ENCODE measurements at places on chromosomes 6 and 20.
A peak's percentile ranks its signal among the peaks of the same experiment; 100 is the strongest.

- peaks cover 3% of the 10 kb centered on the region for H3K4me1 ChIP-seq
- peaks cover 4% of the 10 kb centered on the region for H3K27me3 ChIP-seq
- no peaks in the 10 kb centered on the region for H3K36me3 ChIP-seq
These were observed 136.5 kb upstream of the PRND start for GRCh38 chr20:4585104-4585753.

DNA sequence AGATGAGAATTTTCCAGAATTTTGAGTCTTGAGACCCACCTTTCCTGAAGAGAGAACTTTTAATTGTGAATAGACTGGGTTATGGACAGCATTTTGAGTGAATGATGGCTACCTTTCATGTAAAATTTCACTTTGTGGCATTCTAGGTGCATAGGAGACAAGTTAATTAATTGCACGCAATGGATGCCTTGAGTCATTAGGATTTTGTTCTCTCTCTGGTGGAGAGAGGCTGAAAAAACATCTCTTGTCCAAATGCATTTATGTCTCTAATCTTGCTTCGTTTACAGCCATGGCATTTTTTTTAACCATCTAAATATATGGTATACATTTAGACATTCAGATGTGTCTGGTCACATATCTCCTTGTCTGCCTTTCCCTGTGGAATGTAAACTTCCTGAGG is 3.1 kb downstream of the RHAG start:
- no peak for DNase-seq
- no peaks in the 10 kb centered on the region for H3K4me1 ChIP-seq

GRCh38 chr20:43752561-43753301 is 25.9 kb upstream of the GTSF1L start:
- H3K4me1 ChIP-seq, result no peaks in the 10 kb centered on the region
- DNase-seq, result no peak
- H3K36me3 ChIP-seq, result peaks cover 6% of the 10 kb centered on the region
- no peak overlapping the region for H3K4me3 ChIP-seq
- no peaks in the 10 kb centered on the region for H3K27me3 ChIP-seq

DNA sequence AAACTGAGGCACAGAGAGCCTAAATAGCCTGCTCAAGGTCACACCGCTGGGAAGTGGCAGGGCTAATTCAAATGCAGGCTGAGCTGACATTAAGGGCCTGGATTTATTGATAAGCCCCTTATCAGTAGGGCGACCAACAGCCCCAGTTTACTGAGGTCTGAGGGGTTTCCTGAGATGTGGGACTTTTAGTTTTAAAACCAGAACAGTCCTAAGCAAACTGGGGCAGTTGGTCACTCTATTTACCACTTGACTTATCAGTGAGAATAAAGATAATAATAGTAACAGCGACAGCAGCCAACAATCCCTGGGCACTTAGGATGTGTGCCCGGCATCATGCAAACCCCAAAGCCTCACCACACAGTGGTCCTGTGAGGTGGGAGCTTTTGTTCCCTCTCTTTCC is 27.6 kb downstream of the PREX1 start:
- no peak for DNase-seq
- H3K27ac ChIP-seq, result no peak overlapping the region
- peaks cover 22% of the 10 kb centered on the region for H3K36me3 ChIP-seq

DNA sequence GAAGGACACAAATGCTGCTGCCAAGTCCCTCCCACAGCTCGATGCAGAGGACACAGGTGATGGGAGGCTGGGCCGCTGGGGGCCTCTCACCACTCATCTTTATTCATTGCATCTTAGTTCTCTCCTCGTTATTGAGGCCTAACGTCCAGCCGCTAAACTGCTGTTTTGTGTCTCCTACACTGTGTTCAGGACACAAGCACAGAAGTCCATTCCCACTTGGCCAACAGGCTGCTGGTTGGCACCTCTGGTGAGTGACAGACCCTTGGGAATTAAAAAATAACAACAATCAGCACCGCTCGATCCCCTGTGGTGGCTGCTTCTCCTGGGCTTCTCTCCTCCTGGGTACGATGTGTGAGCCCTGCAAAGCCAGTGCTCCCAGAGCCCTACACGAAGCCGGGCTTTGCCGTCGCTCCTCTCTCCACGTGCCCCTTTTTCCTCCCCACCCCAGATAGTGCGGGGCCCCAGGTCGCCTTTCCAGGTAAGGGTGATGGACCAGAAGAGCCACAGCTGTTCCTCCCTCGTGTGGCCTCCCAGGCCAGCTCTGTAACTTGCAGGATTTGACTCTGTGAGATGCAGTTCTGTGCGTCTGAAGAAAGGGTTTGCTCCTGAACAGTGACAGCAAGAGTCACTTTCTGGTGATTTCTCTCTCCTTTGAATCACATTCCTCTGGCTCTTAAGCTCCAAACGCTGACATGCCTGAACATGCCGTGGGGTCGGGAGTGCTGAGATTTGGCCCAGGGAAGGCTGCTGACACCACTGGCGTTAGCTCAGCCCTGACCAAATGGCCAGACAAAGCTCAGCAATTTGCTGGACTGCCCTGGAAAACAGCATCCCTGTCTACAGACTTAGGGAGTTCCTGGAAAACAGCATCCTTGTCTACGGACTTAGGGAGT is 59.3 kb downstream of the DLL1 start:
- peaks cover 48% of the 10 kb centered on the region for H3K4me1 ChIP-seq
- H3K4me3 ChIP-seq, result no peak overlapping the region
- peaks cover 7% of the 10 kb centered on the region for H3K27me3 ChIP-seq
- no peaks in the 10 kb centered on the region for H3K36me3 ChIP-seq
- DNase-seq, result no peak
- no peak overlapping the region for H3K27ac ChIP-seq

GRCh38 chr6:113995634-113996033 is 24.7 kb upstream of the HDAC2 start:
- peaks cover 10% of the 10 kb centered on the region for H3K36me3 ChIP-seq
- H3K4me3 ChIP-seq, result peak overlapping the region; percentile 57

- no peak overlapping the region for H3K27ac ChIP-seq
- H3K27me3 ChIP-seq, result no peaks in the 10 kb centered on the region
- no peaks in the 10 kb centered on the region for H3K4me1 ChIP-seq
These were observed 340.1 kb downstream of the BCKDHB start for GRCh38 chr6:80446454-80447045.

GRCh38 chr6:105573138-105573537 is 170.3 kb upstream of the PREP start:
- no peak for DNase-seq
- H3K4me1 ChIP-seq, result no peaks in the 10 kb centered on the region
- no peak overlapping the region for H3K4me3 ChIP-seq

GRCh38 chr20:23490817-23491216 is at the start of gene CST8:
TSS of gene CST8 (plus strand) at chr20:23491117. CDS start at chr20:23491668, 551 bp downstream.
- no peaks in the 10 kb centered on the region for H3K4me1 ChIP-seq
- H3K27me3 ChIP-seq, result peaks cover 1% of the 10 kb centered on the region
- DNase-seq, result no peak

DNA sequence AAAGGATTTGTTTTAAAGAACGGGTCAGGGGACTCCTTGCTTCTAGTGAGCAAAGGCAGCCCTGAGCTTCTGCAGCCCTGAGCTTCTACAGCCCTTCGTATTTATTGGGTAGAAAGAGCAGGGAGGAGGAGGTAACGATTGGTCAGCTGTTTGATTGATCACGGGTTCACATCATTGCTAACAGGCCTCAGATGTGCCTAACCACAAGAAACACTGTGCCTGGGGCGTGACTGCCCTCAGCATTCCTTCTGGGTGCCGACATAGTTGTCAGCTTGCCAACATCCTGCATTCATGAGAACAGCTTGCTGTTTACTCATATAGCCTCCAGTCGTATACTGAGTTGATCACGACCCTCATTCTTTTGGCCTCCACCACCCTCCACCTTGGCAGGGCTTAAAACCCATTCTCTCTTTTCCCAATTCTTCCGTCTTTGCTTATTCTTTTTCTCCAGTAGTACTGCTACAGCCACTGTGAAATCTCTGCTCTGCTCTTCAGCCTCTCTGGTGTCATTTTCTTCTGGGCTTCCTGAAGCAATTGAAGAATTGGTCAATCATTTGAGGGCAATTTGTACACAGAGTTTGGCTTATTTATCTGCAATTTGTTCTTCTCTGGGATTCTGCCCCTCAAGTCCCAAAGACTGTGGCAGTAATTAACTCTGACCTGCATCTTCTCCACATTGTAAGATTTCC is 25.4 kb upstream of the NOP56 start:
- no peak overlapping the region for H3K27ac ChIP-seq
- DNase-seq, result no peak
- H3K4me1 ChIP-seq, result no peaks in the 10 kb centered on the region
- H3K36me3 ChIP-seq, result peaks cover 6% of the 10 kb centered on the region
- no peaks in the 10 kb centered on the region for H3K27me3 ChIP-seq

DNA sequence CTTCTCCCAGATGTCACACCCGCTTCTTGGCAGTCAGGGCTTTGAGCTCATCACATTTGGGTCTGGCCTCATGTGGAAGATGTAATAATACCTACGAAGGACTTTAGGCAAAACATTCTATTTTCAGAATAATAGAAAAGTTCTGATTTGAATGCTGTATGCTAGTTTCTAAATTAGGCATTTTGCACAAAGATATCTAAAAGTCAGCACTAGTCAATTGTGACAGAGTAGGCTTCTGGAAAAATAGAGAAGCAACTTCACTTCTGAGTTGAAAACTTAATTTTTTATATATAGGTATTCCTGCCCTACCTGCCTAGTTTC is 38.3 kb upstream of the CD2AP start:
- no peak for DNase-seq
- peaks cover 2% of the 10 kb centered on the region for H3K27me3 ChIP-seq
- no peak overlapping the region for H3K4me3 ChIP-seq
- H3K36me3 ChIP-seq, result no peaks in the 10 kb centered on the region

GRCh38 chr6:112799889-112800288 is 452.8 kb downstream of the RFPL4B start:
- H3K27me3 ChIP-seq, result peaks cover 6% of the 10 kb centered on the region
- no peak for DNase-seq
- H3K4me1 ChIP-seq, result peaks cover 14% of the 10 kb centered on the region
- no peak overlapping the region for H3K4me3 ChIP-seq
- no peak overlapping the region for H3K27ac ChIP-seq

GRCh38 chr6:10521104-10521808 is at the start of gene GCNT2:
TSS of gene GCNT2 (plus strand) at chr6:10521351. CDS start at chr6:10528912, 7,561 bp downstream.
- H3K36me3 ChIP-seq, result no peaks in the 10 kb centered on the region
- H3K4me3 ChIP-seq, result no peak within 1 kb of the TSS
- no peaks in the 10 kb centered on the region for H3K27me3 ChIP-seq
- no peak within 1 kb of the TSS for H3K27ac ChIP-seq
- peaks cover 8% of the 10 kb centered on the region for H3K4me1 ChIP-seq

DNA sequence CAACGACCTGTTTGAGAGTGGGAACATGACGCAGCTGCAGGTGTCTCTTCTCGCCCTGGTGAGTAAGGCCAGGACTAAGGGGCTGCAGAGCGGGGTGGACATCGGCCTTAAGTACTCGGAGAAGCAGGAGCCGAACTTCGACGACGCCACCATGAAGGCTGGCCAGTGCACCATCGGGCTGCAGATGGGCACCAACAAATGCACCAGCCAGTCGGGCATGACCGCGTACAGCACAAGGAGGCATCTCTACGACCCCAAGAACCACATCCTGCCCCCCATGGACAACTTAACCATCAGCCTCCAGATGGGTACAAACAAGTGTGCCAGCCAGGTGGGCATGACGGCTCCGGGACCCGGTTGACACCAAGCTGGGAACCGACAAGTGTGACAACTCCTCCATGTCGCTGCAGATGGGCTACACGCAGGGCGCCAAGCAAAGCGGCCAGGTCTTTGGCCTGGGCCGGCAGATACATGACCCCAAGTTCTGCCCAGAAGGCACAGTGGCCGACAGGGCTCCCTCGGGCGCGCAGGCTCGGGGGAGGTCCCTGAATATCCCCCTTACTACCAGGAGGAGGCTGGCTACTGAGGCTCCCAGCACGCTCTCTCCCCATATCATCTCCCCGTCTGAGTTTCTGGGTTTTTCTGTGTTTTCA is 15.9 kb upstream of the AMD1 start:
- H3K36me3 ChIP-seq, result no peaks in the 10 kb centered on the region
- H3K4me1 ChIP-seq, result no peaks in the 10 kb centered on the region
- no peak overlapping the region for H3K27ac ChIP-seq
- peaks cover 2% of the 10 kb centered on the region for H3K27me3 ChIP-seq
- H3K4me3 ChIP-seq, result no peak overlapping the region
- DNase-seq, result no peak

GRCh38 chr6:147390909-147391536 is 117.5 kb upstream of the SAMD5 start:
- H3K4me3 ChIP-seq, result no peak overlapping the region
- H3K4me1 ChIP-seq, result no peaks in the 10 kb centered on the region

- no peaks in the 10 kb centered on the region for H3K36me3 ChIP-seq
- peaks cover 1% of the 10 kb centered on the region for H3K27me3 ChIP-seq
- no peak for DNase-seq
- H3K4me1 ChIP-seq, result peaks cover 7% of the 10 kb centered on the region
- H3K4me3 ChIP-seq, result no peak overlapping the region
- no peak overlapping the region for H3K27ac ChIP-seq
These were observed 28.3 kb downstream of the SERPINB6 start for GRCh38 chr6:2942914-2943563.

GRCh38 chr6:99331531-99331930 is 17.9 kb downstream of the FAXC start:
- H3K27ac ChIP-seq, result no peak overlapping the region
- no peaks in the 10 kb centered on the region for H3K36me3 ChIP-seq
- H3K4me3 ChIP-seq, result no peak overlapping the region
- peaks cover 2% of the 10 kb centered on the region for H3K4me1 ChIP-seq
- no peaks in the 10 kb centered on the region for H3K27me3 ChIP-seq

DNA sequence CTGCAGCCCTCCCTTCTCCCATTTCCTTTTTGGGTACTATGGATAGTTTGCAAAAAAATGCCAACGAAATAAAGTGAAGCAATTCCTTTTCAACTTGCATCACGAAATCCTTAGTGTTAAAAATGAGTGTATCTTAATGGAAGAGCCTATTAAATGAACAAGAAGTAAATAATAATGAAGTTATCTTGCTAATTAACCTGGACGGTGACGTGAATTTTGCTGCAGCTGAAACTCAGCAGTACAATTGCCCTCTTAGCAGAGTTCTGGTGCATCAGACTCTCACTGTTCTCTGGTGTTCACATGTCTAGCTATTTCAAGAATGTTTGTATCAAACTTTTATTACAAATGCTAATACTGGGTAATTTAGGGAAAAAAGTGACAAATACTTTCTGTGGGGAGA is 119.7 kb upstream of the HDAC2 start:
- no peak overlapping the region for H3K4me3 ChIP-seq
- H3K4me1 ChIP-seq, result no peaks in the 10 kb centered on the region
- H3K27me3 ChIP-seq, result peaks cover under 1% of the 10 kb centered on the region
- no peak for DNase-seq
- H3K36me3 ChIP-seq, result no peaks in the 10 kb centered on the region

DNA sequence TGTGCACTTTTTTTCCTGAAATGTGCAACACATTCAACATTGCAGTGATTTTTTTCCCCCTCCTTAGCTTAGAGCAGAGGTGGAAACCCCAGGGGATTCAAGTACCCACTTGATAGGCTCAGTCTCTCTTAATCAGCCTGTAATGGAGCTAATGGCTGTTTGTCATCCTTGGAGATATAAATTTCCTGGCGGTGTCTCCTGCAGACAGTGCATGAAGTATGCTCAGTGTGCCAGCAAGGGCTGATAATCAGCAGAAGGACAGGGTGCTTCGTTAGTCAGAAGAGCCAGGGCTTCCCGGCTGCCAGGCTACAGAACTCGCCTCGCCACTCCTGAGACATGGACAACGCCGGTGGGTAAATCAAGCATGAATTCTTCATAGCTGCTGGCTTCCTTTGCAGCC is 69.8 kb upstream of the PHACTR2 start:
- no peaks in the 10 kb centered on the region for H3K36me3 ChIP-seq
- no peak overlapping the region for H3K4me3 ChIP-seq
- H3K27ac ChIP-seq, result no peak overlapping the region
- H3K4me1 ChIP-seq, result peaks cover 14% of the 10 kb centered on the region
- H3K27me3 ChIP-seq, result no peaks in the 10 kb centered on the region

All from glutamatergic neuron (in vitro differentiated cells).